HuH-7.5 (cell line): ENCODE measurements at places on chromosomes 12 and 14.
A peak's percentile ranks its signal among the peaks of the same experiment; 100 is the strongest.

DNA sequence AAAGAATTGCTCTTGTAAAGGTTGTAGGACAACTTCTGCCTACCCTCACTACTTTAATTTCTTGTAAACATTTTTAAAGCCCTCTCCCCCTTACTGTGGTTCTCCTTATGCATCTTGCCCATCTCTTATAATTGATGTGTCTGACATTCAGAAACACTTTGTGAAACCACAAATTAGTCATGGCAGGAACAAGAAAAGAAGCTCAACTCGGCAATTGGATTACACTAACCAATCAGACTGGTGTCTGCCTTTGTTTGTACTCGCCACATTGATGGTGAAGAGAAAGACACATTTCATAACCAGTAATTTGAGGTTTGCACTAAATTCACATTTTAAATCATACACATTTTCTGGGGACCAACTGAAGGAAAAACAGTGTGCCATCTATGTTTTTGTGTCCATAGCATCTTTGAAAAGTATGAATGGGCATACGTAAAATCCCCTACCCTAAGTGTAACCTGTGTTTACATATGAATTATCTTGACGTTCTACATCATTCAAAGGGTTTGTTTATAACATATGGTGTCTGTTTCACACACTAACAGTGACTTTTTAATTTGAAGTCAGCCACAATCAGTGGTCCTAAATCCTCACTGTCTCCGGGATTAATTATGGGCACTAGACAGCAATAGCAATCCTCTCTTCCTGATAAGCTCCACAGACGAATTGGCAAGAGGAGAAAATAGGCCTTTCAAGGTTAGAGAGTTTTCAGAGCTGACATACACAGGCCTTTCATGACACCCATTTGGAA lies 49.9 kb downstream of the OTX2 start:
- no peak for DNase-seq

GRCh38 chr12:638953-639557 lies 24.2 kb downstream of the NINJ2 start:
- DNase-seq, result no peak

- no peak for DNase-seq
Measured at GRCh38 chr14:102819747-102820330, 42.6 kb downstream of the TRAF3 start.

DNA sequence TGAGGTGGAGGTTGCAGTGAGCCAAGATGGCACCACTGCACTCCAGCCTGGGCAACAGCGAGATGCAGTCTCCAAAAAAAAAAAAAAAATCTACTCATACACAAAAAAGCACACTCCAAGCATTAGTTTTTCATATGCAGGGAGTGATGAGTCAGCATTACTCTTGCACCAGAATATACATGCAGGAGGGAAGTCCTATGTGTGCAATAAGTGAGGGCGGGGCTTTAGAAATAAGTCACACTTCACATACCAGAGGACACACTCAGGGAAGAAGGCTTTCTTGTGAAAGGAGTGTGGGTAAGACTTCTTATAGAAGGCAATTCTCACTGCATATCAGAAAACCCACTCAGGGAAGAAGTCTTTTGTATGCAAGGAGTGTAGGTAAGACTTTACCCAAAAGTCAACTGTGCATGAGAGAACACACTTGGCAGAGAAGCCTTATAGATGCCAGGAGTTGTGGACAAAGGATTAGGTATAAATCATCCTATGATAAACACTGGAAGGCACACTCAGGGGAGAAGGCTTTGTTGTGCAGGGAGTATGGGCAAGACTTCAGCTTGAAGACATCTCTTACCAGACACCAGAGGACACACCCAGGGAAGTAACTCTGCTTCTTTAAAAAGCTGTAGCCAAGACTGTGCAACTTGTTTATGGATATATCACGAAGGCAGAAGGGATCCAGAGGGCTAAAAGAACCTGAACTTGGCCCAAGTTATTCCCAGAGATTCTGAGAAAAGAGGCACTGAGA lies 50.5 kb downstream of the ATF7 start:
- DNase-seq, result no peak

DNA sequence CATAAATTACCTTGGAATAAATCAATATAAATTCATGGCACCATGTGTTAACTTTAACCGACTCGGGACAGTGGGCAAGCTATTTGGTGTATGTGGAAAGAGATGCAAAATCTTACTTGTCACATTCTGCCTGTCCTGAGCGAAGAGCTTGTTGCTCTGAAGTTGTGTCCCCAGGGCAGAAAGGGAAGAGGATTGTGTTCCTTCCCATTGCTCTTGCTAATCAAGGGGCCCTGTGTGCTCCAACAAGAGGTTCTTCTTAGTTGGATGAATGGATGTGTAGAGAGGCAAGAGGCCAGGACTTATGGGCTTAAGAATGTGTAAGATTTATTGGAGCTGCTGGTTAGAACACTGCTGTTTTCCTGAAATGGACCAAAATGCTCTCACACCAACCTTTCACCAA lies 36.5 kb upstream of the FRS2 start:
- no peak for DNase-seq

DNA sequence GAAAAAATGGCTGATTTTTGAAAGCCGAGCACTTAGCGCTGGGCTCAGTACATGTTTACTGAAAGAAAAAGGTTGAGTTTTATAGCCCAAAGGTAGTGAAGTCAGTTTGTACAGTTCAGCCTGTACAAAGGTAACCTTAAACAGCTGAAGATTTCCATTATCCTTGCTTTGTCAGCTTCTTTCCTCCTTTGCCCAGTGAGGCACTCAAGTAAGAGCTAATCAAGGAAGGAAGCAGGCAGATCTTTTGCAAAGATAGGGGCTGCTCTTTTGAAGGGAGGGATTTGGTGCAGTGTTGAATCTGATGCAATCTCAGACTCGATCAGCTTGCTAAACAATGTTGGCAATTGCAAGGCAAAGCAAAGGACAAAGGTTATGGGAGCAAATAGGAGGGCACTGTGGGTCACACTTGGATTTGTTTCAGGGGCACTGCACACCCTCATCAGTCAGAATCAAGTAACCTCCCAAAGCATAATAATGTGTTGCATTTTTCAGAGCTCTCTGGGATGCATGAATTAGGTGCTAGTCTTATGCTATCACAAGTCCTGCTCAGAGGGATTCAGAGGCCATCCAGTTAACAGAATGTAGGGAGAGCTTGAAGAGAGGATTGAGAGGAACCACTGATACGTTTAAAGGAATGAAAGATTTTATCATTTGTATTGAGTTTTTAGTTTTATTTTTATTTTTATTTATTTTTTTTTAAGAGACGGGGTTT lies 44.4 kb downstream of the ANO6 start:
- peak; percentile 50 for DNase-seq

- DNase-seq, result no peak
Measured at GRCh38 chr12:26264215-26264838, 69.0 kb downstream of the SSPN start.

DNA sequence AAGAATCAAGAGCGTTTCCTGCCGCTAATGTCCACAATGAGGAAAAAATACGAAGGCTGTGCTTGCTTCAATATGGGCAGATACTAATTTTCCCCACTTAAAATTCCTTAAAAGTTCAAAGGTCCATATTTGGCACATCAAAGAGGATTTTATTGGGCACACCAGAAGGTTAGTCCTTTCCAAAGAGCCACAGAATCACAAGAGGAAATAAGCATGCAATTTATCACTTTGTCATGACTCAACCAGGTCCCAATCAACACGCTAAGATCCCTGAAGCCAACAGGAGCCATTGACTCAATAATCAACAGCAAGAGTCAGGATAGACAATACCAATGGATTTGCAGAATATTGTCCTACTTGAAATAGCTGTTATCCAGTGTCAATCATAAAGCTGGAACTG lies 80.6 kb downstream of the MAP1LC3B2 start:
- DNase-seq, result no peak

DNA sequence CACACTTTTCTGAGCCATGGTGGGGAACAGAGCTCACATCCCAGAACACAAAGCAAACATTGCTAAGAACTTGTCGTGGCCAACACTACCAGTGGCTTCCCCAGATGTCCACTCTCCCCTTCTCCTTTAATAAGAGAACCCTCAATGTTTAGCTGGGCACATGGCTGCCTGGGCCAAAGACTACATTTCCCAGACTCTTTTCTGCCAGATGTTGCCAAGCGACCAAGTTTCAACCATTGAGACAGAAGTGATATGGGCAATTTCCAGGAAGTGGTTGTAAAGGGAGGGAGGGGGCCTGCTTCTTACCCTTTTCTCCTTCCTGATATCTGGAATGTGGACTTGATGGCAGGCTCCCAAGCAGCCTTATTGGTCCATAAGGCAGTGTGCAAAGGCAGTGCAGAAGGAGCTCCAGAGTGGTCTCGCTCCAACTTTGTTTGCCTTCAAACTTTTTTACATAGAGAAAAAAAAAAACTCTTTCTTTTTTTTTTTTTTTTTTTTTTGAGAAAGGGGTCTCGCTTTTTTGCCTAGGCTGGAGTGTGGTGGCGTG lies 24.9 kb upstream of the JDP2 start:
- DNase-seq, result no peak

- no peak for DNase-seq
Measured at GRCh38 chr14:96091941-96092411, 52.8 kb downstream of the C14orf132 start.

DNA sequence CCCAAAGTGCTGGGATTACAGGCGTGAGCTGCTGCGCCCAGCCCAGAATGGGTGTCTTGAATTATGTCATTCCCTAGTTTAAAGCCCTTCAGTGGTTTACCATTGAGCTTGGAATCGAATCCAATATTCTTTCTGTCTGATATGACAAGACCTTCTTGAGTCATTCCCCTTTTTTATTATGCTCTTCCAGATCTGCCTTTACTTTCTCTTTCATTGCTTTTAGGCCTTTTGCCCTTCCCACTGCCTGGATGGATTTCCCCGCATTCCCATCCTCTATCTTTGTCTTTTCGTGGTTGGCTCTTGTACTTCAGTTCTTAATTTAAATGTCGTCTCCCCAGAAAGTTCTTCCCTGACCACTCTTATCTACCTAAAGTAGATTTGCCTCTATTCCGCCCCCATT lies 1.6 kb downstream of the TRAFD1 start:
- no peak for DNase-seq

DNA sequence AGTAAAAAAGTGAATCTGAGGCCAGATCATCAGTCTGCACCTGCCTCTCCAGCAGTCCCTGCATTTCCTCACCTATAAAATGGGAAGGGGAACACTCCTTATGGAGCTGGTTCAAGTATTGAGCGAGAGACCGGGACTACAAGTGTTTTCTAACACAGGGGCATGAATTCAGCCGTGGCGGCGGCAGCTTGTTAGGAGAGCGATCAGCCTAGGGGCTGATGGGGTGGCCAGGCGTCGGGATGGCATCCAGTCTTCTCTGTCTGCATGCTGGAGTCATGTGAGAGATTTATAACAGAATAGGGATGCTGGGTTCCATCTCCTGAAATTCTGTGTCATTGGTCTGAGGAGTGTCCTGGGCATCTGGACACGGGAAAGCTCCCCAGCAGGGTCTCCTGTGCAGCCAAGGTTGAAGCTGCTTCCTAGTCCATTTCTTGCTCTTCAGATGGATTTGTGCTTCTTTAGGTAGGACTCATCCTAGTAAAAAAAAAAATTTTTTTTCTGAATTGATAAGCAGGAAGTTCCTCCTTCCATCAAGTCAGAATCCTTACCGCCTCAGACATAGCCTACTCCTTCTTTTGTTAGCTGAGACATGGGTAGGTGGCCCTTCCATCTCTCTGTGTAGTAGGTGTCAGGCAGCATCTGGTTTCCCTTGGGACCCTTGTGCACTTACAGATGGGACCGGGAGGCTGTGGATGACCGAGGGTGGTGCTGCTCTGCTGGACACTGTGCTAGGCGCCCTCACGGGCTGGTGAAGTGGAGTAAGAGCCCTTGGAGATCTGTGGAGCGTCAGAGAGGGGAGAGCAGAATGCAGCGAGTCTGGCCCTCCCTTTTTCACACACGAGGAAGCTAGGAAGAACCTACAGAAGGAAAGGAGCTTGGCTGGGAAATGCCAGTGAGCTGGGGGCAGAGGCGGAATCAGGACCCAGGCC lies 146.7 kb downstream of the TSPAN9 start:
- no peak for DNase-seq

GRCh38 chr12:9033265-9033887 lies 44.0 kb downstream of the KLRG1 start:
- no peak for DNase-seq

DNA sequence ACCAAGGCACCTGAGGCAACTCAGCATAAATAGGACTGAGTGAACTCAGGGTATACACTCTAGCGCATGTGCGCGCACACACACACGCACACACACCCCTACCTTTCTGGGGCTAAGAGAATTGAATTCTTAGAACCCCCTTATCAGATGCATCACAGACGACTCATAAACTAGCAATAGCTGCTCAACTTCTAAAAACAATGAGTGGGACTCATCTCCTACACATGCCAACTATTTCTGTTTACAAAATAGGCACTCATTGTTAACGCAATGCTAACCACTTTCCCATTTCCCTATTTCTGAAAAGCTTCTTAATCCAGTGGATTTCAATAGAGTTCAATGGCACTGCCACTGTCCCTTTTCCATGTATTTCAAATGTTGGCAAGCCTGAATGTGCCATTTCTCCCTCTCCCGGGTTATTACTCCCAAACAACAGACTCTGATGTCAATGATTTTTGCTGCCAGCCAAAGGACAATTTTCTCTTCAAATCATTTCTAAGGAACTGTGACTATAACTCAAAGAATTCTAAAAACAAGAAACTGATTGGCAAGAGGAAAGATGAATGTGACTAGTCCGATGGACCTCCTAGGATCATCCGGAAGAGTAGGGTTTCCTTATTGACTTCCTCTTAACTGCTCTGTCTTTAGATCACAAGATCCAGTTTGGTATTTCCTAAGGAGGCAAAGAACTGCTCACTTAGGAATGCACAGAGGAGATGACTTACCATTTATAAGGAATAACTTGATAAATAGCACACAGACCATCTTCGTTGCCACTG lies 48.8 kb downstream of the SLC38A1 start:
- no peak for DNase-seq

GRCh38 chr14:28321475-28322244 lies 444.9 kb upstream of the FOXG1 start:
- DNase-seq, result no peak

GRCh38 chr14:34297786-34298520 lies 164.1 kb downstream of the SPTSSA start:
- no peak for DNase-seq

- no peak for DNase-seq
Measured at GRCh38 chr12:47449797-47450196, 256.0 kb downstream of the RPAP3 start.

DNA sequence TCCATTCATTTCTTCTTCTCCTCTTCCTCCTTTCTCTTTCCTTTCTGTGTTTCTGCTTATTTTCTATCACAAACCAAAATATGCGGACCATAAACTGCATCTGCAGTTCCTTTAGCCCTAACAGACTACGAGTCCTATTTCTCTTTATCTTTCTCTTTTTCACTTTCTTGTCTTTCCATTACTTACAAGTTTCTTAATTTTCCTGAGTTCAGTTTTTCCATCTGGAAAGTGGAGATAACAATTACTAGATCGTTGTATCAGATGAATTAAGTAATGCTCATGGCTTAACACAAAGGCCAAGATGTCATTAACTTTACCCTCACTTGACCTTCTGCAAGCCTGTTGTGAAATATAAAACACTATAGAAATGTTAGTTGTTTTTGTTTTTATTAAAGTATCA lies 983 bp upstream of the COPS7A start:
- no peak for DNase-seq
